ENCODE measurements at places on chromosomes 13 and 19.

- DNase-seq: no peak
Measured at GRCh38 chr13:20159646-20160305, 1.1 kb downstream of the GJA3 start.

- DNase-seq: no peak
Measured at GRCh38 chr13:24997367-24997967, 98.5 kb upstream of the PABPC3 start.

- no peak for DNase-seq
Measured at GRCh38 chr13:76873445-76873844, 12.8 kb downstream of the KCTD12 start.

DNA sequence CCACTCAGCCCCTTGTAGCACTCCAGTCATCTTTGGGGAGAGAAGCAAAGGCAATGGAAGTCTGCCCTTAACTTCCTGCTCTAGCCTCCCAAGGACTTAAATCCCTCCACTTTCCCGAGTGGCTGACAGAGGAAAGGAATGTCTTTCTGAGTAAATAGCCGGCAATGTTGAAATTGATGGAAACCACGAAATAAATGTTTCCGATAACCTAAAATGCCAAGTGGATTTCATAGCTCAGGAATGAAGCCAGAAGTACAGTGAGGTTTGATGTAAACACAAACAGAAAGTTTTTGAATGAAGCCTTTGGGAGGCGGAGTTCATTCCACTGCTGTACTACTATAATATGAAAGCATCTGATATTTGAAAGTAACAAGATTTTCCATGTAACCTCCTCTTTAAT lies 14.0 kb upstream of the TBC1D4 start:
- DNase-seq: no peak

GRCh38 chr13:98503175-98504028 lies 73.5 kb downstream of the STK24 start:
- DNase-seq: no peak

DNA sequence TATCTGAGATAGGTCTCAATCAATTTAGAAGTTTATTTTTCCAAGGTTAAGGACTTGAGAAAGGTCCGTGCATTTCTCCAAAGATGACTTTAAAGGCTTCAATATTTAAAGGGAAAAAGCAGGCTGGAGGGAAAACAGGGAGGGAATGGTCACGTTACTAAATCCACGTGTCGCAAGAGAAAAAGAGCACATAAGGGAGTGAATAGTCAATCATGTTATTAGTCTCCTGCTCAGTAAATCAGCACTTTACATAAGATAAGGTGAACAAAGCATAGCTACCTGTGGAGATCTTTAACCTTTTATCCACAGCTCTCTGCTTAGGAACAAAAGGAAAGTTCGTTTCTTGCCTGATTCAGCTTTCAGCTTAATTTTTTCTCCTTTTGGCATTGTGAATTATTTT lies 31.3 kb upstream of the LSM14A start:
- DNase-seq: no peak

GRCh38 chr19:17719730-17720400 lies 585 bp downstream of the MAP1S start:
- peak; percentile 18 for DNase-seq

GRCh38 chr19:3693025-3693925 lies 7.0 kb downstream of the PIP5K1C start:
- DNase-seq: no peak

DNA sequence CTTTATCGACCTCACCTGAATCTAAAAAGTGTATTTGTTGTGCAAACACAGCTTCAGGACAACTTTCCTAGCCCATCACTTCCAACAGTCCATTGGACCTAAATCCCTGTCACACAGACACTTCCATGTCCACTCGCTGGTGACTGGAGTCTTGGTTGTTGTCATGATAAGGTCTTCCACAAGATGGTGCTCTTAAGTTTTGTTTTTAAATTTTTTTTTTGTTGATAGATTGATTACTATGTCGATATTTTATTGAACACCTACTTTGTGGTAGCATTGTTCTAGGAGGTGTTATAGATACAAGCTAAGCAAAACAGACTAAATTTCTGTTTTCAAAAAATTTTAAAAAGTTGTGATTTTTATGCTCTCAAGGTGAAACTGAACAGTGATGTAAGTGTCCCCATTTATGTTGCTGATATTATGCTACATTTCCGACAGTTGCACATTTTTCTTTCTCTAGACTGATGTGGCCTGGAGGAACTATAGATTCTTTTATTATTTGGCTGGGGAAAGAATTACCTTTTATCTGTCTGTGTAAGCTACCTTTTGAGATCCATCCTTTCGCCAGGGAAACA lies 8.1 kb upstream of the ERICH6B start:
- no peak for DNase-seq

All from stimulated activated CD4-positive, alpha-beta T cell treated with anti-CD3 and anti-CD28 coated beads, TNF-alpha, amount 100 ng/mL, for 24 hours (primary cell).